Left ventricle myocardium superior (tissue), 1 donor: ENCODE measurements at places on chromosomes 16 and 17.
A peak's percentile ranks its signal among the peaks of the same experiment; 100 is the strongest.

GRCh38 chr17:17751489-17752088 is 70.3 kb downstream of the RAI1 start:
- DNase-seq: no peak

GRCh38 chr16:54284319-54284930 is 2.2 kb downstream of the IRX3 start:
- DNase-seq: peak; percentile 42

DNA sequence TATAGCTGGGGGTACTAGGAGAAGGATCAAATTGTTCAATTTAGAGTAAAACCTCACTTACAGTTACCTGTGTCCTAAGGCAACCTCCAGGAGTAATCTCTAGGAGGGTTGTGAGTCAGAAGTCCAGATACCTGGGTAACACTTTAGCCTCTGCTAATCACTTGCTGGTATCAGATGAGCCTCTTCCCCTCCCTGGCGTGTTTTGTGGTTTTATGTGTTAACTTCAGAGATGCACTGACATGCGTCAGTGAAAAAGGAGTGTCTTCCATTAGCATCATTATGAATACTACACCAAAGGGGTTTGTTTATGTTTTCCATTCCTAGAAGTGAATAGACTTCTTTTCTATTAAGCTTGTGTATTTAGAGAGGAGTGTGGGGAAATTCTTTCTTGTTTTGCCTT is 208.2 kb downstream of the FTO start:
- DNase-seq: no peak

DNA sequence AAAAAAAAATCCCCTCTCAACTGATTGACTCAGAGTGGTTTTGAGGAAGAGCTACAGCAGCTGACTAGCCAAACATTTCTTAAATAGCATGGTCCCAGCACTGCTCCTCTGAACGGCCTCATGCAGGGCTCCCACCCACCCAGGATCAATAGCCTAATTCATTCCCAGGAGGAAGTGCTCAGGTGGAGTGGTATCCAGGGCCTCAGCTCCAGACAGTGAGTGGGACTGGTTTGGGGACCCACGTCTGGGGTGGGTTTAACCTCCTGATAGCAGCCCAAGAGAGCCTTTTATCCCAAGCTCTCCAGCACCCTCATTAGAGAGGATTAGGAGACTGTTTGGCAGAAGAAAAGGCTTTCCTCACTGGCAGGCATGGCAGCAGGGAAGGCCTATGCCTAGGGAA is 68.5 kb upstream of the CDH5 start:
- DNase-seq: no peak

- DNase-seq: no peak
These were observed 3.1 kb downstream of the DHRS11 start for GRCh38 chr17:36594626-36595401.

DNA sequence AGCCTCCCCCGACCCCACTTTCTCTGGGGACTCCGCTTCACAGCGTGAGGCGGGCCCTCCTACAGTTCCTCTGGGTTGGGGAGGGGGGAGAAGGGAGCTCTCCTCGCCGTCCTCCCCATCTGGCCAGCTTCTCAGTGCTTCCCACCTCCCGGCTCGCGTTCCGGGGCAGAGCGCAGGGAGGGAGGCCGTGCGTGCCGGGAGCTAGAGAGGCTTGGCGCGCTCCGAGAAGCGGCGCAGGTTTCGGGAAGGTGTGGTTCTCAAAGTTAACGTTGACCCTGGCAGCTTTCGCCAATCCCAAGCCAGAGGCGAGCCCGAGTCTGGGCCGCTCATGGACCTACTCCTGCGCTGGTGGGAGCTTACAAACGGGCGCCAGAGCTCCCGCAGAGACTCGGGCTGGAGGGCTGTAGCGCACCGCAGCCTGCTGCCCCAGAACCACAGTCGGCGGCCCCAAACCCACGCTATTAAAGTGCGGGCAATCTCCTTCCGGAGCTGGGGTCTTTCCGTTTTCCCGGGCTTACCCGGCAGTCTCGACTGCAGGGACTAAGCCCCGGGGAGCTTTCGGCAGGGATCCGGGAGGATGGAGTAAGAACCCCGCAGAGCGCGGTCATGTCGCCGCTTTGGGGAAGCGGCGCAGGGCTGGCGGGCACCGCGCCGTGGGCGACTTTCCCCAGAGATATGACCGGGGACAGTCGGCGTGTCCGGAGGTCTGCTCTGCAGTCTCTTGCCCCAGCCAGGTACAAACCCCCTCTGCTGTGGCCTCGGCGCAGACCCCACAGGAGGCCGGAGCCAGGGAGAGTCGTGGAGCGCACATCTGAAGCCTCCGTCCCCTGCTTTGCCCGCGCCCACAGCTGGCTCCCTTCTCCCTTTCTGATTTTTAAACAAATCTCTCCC is 787 bp downstream of the CDH11 start:
- DNase-seq: peak; percentile 45

GRCh38 chr16:81198635-81199034 is 39.9 kb upstream of the BCO1 start:
- no peak for DNase-seq

GRCh38 chr16:65725156-65725845 is 603.4 kb upstream of the CDH11 start:
- DNase-seq: no peak

GRCh38 chr17:44121997-44122815 is 1.2 kb downstream of the HDAC5 start:
- no peak for DNase-seq

DNA sequence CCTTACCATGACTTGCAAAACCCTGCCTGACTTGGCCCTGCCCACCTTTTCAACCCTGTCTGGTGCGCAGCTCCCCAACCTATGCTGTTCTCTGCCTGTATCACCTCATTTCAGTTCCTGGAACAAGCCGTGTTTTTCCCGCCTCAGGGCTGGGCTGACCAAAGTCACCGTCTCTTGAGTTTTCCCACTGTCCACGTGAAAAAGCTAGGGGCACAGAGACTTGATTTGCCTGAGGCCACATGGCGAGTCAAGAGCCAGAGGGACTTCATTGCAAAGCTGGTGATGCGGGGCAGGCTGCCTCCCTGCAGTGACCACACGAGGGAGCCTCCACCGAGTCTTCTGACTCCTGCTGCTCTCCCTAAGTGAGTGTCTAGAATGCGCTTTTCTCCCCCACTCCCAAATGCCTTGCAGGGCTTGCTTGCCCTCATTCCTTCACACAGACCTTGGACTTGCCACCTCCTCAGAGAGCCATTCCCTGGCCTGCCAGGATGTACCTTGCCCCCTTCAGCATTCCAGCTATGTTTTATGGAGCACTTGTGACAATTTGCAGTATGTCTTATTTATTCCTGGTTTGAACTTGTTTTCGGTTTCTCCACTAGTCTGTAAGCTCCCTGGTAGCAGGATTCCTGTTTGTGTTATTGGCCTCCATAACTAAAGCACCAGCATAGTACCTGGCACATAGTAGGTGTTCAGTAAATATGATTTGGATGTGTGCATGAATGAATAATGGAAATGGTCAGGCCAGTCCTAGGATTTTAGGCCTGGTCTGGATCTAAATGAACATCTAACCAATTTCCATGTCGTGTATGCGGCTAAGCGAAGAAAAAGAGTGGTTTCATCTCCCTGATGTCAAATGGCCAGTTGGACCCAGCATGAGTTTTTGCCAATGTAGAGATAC is 252.3 kb downstream of the SNX29 start:
- DNase-seq: peak; percentile 60

GRCh38 chr17:38980490-38981217 is 13.5 kb upstream of the FBXO47 start:
- no peak for DNase-seq

DNA sequence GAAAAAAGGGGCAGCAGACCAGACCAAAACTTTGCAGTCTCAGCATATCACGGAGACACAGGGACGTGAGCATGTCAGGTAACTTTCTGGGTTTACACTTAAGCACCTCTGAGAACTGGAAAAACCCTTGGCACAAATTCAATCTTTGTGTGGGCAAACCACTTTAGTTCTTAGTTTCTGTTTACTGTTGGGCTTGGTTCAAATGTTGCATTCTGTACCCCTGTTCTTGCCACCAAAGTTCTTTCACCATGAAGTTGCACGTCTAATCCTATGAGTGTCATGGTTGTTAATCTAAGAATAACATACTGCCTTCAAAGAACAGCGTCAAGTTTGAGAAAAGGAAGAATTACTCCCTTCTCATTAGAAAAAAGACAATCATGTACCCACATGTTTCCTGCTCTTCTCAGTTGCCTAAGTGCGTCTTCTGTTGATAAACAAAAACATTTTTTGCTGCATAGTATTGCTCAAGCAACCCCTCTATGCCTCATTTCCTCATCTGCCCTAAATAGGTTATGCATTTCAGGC is 11.6 kb downstream of the KRT33A start:
- DNase-seq: no peak

DNA sequence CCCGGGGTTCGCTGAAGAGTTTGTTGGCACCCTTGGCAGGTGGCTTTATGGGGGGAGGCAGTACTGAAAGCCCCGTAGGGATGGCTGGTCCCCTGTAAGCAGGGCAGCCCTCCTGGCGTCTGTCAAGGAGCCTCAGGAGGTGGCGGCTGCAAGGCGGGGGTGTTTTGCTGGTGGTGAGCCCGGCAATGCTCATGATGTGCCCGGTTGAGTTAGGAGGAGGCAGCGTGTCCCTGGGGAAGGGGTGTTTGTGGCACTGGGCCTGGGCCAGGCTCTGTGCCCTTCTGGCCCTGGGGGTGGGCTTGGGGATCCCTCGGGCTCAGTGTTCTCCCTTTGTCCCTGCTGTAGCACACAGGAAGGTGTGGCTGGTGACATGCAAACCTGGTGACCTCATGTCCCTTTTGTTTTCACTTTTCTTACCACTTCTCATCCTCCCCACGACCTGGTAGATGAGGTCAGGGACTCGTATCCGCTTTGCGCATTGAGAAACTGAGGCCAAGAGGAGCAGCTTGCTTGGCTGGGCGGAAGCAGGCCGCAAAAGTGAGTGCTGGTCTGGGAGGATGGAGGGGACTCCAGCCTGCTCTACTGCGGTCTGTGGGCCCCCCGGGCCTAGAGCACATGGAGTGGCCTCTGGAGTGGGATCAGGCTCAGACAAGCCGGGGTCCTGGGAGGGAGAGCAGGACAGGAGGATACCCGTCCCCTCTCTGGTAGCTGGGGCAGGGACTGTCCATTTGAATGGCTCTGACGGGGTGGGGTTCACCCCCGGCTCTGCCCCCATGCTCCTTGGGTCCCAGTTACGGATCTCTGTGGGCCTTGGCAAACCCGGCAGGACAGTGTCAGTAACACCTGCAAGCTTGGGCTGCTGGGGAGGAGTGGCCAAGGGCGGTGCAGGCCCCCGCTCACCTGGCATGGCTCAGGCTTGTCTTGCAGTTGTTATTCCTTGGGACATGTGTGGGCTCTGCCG is 2.2 kb downstream of the SNN start:
- no peak for DNase-seq

DNA sequence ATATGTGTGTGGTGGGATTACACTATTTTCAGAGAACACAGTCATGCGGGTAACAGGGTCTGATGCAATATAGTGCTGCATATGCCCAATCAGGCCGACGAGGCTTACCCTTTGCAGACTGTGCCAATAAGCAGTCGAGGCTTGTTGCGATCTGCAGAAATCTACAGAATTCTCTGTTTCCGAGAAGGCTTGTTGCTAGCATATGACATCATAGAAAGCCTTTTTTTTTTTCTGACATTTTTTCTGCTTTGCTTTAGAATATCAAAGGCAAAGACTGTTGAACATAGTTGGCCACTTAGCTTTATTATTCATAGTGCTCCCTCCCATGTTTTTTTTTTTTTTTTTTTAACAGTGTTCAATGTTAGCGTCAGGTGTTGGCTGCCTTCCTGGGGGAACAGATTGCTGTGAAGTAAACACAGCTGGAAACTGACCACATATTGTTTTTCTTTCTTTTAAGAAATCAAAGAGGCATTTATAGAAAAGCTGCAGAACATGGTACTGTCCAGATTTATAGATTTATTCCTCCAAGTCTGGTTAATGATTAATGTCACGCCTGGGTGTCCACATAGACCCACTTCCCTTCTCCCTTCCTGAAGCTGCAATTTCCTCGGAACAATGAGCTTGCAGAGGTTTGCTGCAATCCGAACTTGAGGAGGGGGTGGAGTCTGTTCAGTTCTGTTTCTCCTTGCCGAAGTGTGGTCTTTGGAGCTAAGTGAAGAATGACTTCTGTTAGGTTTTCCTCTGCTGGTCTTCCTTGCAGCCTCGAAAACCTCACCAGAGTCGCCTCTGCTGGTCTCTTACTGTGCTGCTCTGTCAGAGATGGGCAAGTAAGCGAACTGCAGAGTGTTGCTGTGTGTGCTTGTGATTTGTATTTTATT is 87.3 kb downstream of the MAP2K6 start:
- no peak for DNase-seq

GRCh38 chr17:12406623-12407215 is 259.0 kb upstream of the MYOCD start:
- no peak for DNase-seq

DNA sequence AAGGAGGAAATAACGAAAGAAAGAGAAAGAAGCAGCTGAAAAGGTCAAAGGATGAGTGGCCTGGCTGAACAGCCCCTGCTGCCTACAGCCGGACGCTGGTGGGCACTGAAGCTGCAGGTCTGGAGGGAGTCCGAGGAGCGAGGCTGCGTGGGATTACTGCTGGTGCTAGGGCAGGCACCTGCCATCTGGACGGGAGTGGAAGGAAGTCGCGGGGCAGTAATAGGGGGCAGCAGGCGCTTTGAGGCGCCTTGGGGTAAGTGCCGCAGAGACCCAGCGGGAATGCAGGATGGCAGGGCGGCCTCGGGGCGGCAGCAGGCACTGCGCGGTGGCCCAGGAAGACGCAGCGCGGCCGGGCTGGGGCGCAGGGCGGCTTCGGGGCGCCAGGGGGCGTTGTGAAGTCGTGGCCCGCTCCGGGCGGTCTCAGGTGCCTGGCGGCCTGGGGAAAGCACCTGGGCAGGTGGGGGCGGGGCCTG is 303 bp upstream of the SCNN1G start:
- peak; percentile 86 for DNase-seq

DNA sequence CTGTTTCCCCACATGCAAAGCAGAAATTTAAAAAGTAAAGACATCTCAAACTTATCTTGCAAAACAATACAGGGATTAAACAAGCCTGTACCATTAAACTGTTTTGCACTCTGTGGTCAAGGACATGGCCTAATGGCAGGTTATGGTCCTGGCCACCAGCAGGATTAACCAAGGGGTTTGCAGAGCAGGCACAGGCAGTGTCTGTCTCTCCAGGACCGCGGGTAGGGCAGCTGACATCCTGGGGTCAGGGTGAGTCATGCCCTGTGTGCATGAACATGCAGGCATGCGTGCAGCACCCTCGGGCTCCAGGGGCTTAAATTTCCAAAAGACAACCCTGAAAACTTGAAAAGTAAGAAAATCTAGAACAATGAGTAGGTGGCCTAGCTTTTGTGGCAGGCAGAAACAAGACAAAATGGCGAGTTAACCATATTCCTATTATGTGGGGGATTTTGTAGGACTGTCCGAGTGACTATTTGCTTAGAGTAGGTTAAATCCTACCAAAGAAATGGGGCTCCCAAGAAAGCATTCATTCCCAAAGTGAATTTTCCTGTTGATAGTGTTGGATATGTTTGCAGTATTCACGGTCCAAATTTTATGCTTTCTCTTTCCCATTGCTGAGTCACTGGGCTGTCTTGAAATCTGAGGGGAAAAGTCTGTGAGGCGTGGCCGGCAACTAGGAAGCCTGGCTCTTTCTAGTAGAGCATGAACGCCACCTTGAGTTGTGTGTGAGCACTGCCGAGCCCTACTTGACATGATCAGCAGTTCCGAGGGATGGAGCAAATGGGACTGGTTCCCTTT is 158.4 kb upstream of the FAM20A start:
- peak; percentile 89 for DNase-seq

GRCh38 chr16:77599793-77600415 is 122.4 kb upstream of the NUDT7 start:
- no peak for DNase-seq

GRCh38 chr16:65532258-65532657 is 410.4 kb upstream of the CDH11 start:
- no peak for DNase-seq
